ENCODE measurements at places on chromosomes 1 and 21. TPM values are rescaled to one million over a fixed set of nuclear protein-coding genes. Genes with fewer than 3 reads are reported as not detected.

Gene BARHL2
- not detected for total RNA-seq

Gene OR2L13
- total RNA-seq: not detected

Gene PEAR1
- 8.1 TPM for total RNA-seq

Gene LCE2B
- total RNA-seq: not detected

Gene MNDA
- total RNA-seq: not detected

Gene CHODL
- not detected for total RNA-seq

Gene LIN28A
- not detected for total RNA-seq

Gene FABP3
- total RNA-seq: 9.0 TPM

Gene ANGPTL7
- not detected for total RNA-seq

Gene IQCC
- total RNA-seq: 1.3 TPM

Gene CORT
- total RNA-seq: not detected

Gene PLA2G2D
- not detected for total RNA-seq

Gene RNU1-1
- total RNA-seq: under 0.01 TPM

Gene NME7
- total RNA-seq: 28.9 TPM

Gene NUP210L
- total RNA-seq: not detected

Gene KRTAP21-3
- not detected for total RNA-seq

Gene CELA3B
- not detected for total RNA-seq

Gene DIPK1A
- 0.65 TPM for total RNA-seq

Gene LMOD1
- total RNA-seq: under 0.01 TPM

Gene CD1D
- not detected for total RNA-seq

Gene RGS18
- total RNA-seq: not detected

Gene TLCD4
- total RNA-seq: not detected

Gene B3GALT5
- not detected for total RNA-seq

Gene IFI44
- 324 TPM for total RNA-seq

Gene OR2T11
- total RNA-seq: not detected

Gene TGFBR3
- 3.6 TPM for total RNA-seq

Gene MLLT11
- 5.8 TPM for total RNA-seq

Gene DAB1
- total RNA-seq: not detected

Gene SYT14
- total RNA-seq: 1.6 TPM

Gene GJA5
- 162 TPM for total RNA-seq

Gene NHLH1
- total RNA-seq: not detected

Gene ZNF648
- not detected for total RNA-seq

Gene EXOSC10
- total RNA-seq: 45.8 TPM

Gene STUM
- total RNA-seq: not detected

Gene CLEC20A
- total RNA-seq: not detected

Gene MROH7
- total RNA-seq: under 0.01 TPM

Gene S100A8
- not detected for total RNA-seq

Gene EDN2
- not detected for total RNA-seq

Gene FAM43B
- not detected for total RNA-seq

Gene OSCP1
- 5.5 TPM for total RNA-seq

Gene OLFML3
- 1.3 TPM for total RNA-seq

Gene PCAT6
- 1.1 TPM for total RNA-seq

Gene GPR25
- not detected for total RNA-seq

Gene RHEX
- not detected for total RNA-seq

Gene KCNJ6
- total RNA-seq: not detected

Gene FCGR2B
- total RNA-seq: under 0.01 TPM

Gene IVL
- not detected for total RNA-seq

Gene CACNA1S
- not detected for total RNA-seq

Gene PTGER3
- total RNA-seq: 0.32 TPM

Gene AQP10
- under 0.01 TPM for total RNA-seq

Gene RNU1-4
- total RNA-seq: 5,836 TPM

Gene PTPN7
- total RNA-seq: 3.2 TPM
